GM13977 (cell line): ENCODE measurements at places on chromosomes 2 and 18.
A peak's percentile ranks its signal among the peaks of the same experiment; 100 is the strongest.

GRCh38 chr2:218405086-218405745 lies 5.5 kb downstream of the CTDSP1 start:
- DNase-seq: no peak

DNA sequence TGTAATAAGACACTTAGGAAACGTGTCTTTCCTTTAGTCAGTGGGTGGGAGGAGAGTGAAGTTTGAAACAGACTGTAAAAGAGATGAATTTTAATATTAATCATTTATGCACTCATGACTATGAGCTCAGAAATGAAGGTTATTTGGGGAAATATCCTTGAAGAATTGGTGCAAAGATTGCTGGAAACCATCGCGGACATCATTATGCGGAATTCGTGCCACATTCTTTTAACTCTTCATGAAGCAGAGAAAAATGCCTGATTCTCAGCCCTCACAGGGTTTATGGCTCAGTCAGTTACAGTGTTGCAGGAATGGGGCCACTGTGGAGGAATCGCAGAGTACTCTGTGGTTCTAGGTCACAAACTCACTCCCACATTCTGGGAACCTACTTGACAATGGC lies 109.7 kb downstream of the RGPD3 start:
- no peak for DNase-seq

DNA sequence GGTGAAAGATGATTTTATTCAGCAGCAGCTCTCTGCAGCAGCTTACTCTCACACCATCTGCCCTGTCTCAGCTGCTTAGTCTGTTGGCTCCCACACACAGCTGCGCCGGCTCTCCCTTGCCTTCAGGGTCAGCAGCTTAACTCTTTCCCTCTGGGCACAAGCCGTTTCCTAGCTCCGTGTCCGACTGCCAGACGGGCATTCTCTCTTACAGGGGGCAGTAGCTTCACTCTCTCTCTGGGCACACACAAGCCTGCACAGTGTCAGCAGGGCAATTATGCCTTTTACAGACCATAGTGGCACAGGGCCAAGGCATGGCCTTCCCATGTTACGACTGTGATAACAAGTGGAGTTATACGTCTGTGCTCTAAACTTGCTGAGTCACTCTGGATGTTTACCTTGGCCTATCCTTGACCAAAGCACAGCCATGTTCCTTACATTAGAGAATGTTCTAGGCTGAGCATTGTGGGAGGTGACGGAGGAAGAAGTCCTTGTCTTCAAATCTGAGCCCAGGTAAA lies 31.7 kb downstream of the PCARE start:
- no peak for DNase-seq

DNA sequence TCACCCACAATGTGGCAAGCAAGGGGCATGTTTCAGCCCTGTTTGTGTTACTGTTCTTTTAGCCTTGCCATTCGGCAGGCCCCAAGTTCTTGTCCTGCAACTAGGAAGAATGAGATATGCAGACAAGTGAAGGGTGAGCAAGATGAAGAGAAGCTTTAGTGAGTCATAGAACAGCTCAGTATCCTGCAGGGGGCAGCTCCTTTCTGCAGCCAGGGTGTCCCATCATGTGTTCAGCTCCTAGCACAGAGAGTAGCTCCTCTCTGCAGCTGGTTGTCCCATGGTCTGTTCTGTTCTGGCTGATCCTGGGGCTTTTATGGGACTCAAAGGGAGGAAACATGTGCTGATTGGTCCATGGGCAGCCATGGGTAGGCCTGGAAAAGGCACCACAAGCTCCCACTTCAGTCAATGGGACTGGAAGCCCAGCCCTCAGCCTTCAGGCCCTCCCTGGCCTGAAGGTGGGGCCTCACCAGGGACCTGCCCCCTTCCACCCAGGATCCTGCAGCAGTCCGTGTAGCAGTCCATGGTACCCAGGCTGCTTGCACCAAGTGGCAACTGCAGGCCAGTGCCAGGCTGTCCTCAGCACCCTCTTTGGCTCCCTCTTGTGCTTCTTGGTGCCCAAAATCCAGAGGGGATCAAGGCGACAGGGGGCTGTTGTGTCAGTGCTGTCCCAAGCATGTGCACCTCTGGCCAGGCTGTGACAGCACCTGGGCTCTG lies 326.4 kb downstream of the NR4A2 start:
- no peak for DNase-seq

DNA sequence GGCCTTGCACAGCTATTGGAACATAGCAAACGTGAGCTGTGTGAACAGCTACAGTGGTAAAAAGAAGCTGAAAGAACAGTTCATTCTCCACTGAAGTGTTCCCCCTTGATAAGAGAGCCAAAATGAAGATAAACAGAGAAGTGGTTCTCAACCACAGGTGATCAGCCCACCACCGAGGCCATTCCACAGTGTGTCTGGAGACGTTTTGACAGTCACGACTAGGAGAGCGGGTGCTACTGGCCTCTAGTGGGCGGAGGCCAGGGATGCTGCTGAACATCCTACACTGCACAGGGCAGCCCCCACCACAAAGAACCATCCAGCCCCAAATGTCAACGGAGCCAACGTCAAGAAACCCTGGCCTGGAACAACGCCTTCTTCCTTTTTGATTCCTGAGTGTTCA lies 38.4 kb downstream of the ADCY3 start:
- DNase-seq: no peak

DNA sequence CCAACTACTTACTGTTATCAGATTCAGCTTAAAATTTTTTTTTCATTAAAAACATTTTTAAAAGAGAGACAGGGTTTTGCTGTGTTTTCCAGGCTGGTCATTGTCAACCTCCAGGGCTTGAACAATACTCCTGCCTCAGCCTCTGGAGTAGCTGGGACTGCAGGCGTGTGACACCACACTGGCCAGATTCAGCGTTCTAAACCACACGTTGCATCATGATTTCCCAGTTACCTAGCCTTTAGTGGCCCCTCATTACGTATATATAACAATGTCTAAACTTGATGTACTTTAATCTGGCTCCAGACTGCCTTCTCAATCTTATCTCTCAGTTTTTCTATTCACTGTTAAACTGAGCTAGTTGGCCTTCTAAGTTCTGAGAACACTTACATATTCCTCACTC lies 89.6 kb downstream of the COMMD1 start:
- no peak for DNase-seq

DNA sequence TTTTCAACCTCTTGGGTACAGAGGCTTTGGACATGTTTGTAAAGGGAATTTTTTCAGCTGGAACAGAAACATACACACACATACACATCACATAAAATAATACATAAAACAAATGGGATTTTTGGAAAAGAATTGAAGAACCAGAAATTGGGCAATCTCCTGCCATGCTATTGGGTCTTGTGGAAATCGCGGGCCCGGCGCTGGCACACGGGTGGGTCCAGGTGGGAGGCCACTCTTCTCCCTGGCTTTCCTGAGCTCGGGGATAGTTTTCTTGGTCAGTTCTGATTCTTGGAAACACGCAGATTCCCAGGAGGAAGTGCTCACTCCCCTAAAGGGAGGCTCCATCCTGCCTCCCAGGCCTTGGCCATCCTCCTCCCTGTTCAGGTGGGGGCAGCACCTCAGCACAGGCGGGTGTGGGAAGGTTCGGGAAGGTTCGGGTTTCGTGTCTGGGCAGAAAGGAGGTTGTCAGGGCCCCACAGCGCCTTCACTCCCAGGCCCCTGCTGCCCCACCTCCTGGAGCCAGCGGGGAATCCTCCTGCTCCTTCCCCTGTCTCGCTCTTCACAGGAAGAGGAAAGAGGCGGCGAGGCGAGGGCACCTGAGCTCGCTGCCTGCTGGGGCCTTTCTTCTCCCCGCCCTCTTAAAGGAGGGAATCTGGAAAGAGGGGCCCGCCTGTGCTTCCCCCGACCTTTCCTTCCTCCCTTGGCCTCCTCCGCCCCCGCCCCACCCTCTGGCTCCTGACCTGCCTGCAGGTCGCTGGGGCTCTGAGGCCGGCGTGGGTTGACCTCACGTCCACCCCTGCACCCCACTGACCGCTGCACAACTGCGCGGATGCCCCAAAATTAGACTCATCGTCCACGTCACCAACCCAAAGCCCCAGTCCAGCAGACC lies 97.8 kb upstream of the PXDN start:
- no peak for DNase-seq

GRCh38 chr18:79406708-79407107 lies 11.0 kb downstream of the NFATC1 start:
- no peak for DNase-seq

- no peak for DNase-seq
Observed at GRCh38 chr18:35533916-35534405, 36.2 kb upstream of the INO80C start.

DNA sequence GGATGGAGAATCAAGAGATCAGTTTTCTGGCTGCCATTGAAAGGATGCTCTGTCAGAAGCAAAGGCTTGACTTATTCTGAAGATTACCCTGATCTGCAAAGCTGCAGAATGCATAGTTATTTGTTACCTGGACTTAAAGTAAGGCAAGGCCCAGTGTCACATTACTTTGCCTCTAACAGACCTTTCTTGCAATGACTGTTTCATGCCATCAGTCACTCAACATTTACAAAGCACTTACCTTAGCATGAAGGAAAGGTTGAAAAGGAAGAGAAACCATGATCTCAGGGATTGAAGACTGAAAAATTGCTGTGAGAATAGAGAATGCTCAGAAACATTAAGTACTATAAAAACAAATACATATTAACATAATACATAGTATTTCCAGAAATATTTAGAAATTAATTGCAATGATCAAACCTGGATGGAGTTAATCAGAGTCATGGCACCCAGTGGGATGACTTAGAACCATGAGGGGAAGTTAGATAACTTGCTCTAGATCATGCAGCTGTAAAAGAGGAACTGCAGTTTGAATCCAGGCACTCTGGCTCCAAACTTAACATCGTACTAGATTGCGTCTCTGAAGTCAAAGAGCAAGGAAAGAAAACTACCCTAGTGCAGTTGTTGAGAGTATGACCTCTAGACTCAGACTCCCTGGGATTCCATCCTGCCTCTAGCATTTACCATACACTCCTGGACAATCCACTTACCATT lies 26.5 kb upstream of the FAM117B start:
- peak; percentile 23 for DNase-seq

DNA sequence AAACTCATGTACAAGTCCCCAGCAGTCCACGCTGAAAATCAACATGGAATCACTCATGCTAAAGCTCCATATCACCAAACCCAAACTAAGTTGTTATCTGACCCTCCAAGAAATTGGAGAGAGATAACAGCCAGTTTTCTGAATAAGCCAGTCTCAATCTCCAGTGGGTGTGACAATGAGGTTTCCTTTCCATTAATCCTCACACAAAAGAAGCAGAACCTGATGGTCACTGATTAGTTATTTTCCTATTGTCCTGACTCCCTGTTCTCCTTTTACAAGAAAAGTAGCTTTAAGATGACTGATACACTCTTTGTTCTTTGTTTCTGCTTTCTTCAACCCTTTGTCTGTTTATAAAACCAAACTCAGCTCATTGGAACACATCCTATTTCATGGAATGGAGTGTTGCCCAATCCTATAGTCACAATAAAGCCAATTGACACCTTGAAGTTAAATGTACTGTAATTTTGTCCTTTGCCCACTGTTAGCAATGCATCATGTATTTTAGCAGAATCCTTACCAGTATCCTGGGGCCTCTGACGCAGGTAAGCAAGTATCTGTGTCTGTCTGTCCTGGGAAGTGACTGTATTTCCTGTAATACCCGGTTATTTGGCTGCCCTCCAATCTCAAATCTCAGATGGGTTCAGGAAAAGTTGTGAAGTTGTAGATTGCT lies 30.6 kb upstream of the SH3RF3 start:
- no peak for DNase-seq

GRCh38 chr2:17719562-17720371 lies 33.8 kb downstream of the SMC6 start:
- DNase-seq: peak; percentile 19

DNA sequence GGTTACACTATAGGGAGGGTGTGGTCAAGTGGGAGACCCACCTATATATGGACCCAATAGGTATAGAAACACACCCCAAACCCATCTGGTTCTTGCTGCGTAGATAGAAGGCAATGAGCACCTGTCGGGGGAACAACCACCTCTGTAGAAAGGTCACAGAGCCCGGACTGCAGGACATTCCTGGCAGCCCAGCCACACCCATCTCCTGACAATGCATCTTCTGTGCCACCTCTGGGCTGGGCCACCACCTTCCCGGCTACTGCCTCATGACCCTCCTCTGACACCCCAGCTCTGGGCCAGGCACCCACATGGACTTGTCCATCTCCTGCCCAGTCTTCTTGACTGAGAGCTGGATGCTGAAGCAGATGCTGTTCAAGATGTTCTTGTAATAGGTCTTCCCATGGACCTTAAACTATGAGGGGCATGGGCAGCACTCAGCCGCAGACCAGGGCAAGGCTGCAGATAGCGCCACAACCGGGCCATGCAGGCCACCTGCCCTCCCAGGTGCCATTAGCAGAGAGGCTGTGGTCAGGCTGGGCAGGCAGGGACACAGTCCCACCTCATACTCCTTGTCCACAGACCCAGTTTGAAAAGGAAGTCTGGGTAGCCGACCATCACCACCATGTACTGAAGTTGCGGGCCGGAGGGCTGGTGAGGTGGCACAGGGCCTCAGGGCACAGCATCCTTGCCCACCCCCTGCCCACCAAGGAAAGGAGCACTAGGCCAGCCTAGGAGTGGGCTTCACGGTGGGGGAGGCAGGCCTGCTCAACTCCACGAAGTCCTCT lies 9.3 kb downstream of the ALPG start:
- no peak for DNase-seq

- DNase-seq: no peak
Observed at GRCh38 chr2:223431479-223431878, 170.7 kb downstream of the SCG2 start.

- no peak for DNase-seq
Observed at GRCh38 chr2:99640635-99641151, 150.9 kb upstream of the REV1 start.

DNA sequence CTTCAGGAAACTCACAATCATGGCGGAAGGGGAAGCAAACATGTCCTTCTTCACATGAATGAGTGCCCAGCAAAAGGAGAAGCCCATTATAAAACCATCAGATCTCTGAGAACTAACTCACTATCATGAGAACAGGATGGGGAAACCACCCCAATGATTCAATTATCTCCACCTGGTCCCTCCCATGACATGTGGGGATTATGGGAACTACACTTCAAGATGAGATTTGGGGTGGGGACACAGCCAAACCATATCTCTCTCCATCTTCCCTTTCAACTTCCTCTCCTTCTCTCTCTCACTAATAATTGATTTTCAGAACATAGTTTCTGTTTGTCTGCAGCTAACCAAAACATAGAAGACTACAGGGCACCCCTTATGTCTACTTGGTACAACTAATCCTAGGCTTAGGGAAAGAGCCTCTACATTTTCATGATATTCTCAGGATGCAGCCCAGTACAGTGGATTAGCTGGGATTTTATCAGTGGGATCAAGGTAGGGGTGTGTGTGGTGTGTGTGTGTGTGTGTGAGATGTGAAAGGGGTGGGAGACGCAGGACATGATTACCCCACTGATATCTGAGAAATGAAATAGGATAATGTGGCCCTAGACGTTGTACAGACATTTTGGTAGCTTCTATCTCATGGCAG lies 2.8 kb upstream of the ATF2 start:
- no peak for DNase-seq

GRCh38 chr2:124027182-124027581 lies 2.1 kb downstream of the CNTNAP5 start:
- DNase-seq: peak; percentile 71

DNA sequence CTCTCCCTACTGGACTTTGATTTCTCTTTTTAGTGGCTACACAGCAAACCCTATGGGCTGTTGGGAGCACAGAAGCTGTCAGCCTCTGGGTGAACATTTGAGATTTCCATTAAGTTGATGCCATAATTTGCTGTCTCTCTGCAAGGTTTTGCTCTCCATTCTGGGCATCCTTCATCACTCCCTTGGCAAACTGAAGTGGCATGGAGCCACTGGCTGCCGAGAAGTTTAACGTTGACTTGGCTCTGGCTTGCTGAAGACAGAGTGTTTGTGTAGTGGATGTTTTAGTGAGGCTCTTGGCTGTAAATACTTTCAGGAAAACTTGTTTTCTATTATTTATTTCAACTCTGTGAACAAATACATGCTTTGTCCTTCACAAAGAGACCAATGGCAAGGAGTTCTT lies 91.5 kb downstream of the ALK start:
- no peak for DNase-seq
